Osteoblast (primary cell): ENCODE measurements at places on chromosomes 13 and 19. TPM values are rescaled to one million over a fixed set of nuclear protein-coding genes. Genes with fewer than 3 reads are reported as not detected.
A peak's percentile ranks its signal among the peaks of the same experiment; 100 is the strongest.

DNA sequence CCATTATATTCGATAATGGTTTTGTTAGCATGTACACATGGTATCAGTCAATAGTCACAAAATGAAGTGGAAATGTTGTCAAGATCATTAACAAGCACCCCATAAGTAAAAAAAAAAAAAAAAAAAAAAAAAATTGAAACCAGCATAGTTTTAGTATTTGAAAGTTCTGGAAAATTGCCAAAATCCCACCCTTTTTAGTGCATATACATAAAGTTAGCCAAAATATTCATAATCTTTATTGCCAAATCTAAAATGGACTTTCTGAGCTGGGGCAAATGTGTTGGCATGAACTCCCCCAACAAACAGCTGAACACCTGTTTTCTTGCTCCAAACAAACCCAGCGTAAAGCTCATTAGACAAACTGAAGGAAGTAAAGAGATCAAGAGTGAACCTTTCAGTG is 73.9 kb downstream of the MZT1 start:
- DNase-seq, result no peak

DNA sequence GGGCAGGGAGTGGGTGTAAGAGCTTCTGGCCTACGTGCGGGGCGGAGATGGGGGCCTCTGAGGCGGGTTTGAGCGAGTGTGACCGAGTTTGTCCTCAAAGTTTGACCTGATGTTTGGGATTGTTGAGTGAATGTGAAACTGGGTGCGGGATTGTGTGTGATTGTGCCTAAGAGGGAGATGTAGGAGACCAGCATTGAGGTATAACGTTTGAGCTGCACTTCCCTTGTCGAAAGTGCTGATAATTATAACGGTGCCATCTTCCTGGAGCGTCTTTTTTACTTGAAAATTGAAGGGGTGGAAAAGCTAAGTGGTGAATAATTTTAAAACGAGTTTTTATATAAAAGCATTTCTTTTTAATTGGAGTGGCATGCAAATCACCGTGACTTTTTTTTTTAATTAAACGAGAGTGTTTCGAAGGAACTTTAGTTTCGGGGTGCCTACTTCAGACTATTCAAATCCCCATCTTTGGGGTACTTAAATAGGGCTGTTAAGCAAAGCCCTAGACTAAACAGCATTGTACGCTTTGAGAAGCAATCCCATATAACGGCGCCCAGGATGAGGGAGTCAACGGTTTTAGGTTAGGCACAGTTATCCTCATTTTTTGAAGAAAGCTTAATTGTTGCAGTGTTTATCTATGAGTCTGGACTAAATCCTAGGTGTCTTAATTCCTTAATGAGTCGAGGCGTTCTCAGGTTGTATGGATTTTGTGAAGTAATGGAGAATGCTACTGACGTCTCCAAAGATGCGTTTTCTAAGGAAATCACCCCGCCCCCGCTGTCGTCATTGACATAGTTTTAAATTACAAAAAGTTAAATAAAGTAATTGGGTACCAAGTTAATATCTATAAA is 594 bp downstream of the ZNF146 start:
- DNase-seq, result peak; percentile 27

Gene C19orf47
- 3.6 and 7.7 TPM in 2 replicates for total RNA-seq

Gene ISOC2
- 55.4 and 65.1 TPM in 2 replicates for total RNA-seq

Gene CEACAM20
- not detected in 2 replicates for total RNA-seq

- no peak for DNase-seq
Measured at GRCh38 chr19:35461060-35461459, 13.0 kb downstream of the FFAR2 start.

Gene FRY
- 8.3 and 12.3 TPM in 2 replicates for total RNA-seq

DNA sequence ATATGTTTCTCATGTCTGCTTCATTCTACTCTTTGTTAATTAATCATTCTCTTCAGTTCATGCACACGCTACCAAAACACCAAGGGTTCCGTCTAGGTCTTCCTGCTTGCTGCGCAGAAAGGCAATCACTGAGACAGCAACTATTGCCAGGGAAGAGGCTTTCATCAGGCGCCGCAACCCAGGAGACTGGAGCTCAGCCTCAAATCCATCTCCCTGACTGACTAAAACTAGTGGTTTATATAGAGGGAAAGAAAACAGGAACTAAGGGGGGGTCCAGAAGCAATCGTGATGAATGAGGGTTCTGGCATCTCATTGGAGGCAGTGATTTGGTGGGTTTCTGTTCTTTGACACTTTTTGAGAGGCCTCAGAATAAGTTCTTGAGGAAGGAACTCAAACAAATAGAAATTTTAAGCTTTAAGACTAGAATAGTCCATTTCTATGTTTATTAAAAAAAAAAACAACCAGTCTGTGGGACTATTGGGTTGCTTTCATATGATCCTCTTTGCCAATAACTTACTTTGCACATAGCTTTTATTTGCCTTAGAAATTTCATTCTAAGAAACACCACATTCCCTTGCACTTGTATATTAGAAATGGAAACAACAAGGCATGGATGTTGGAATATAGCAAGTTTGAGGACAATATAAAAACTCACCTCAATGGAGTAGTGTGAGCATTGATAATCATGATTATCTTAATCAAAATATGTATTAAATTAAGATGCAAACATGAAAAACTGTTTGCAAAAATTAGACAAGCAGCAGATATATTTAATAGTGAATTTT is 691.2 kb upstream of the GPC6 start:
- DNase-seq, result no peak

- peak; percentile 83 for DNase-seq
Measured at GRCh38 chr19:35136977-35137702, 1.5 kb upstream of the FXYD1 start.

DNA sequence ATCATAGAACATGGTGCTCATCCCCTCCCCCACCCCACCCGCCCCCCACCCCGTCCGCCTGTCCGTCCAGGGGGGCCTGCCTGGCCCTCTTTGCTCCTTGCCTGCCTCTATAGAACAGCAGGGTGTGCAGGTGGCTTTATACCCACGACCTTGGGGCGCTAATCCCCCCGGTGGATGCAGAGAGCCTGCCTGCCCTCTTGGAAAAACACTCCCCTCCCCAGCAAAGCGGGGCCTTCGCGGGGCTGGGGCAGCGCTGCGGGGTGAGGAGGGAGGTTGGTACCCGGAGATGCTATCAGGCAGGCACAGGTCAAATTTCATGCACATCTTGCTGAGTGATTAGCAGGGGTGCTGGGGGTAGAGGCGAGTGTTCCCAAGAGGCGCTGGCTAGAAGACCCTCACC is 21.9 kb downstream of the RFX1 start:
- DNase-seq, result peak; percentile 76

DNA sequence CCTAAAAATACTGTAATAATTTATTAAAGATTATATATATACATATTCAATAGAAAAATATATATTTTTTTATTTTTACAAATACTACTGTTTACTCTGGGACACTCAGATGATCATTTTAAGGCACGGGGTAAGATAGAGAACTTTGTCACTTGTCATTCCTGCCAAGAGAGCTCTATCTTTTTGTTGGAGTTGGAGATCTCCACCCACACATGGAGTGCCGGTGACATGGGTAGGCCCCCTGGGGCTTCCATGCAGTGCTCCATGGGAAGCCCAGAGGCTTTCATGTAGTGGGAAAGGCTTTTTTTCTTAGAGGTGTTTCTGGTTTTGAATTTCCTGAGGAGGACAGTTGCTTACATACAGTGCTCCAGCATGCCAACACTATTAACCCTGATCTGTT is 81.4 kb downstream of the LMO7 start:
- no peak for DNase-seq

- no peak for DNase-seq
Measured at GRCh38 chr13:104875038-104875754, 1660.3 kb downstream of the EFNB2 start.

GRCh38 chr13:52405767-52406494 is at the start of gene THSD1:
Gene THSD1 (minus strand): TSS chr13:52406172. CDS start chr13:52402600, 3,572 bp downstream.
- peak; percentile 94 for DNase-seq

GRCh38 chr13:100525453-100526317 is 62.9 kb downstream of the GGACT start:
- peak; percentile 73 for DNase-seq

GRCh38 chr19:17893766-17894165 is 22.0 kb downstream of the SLC5A5 start:
- DNase-seq, result peak; percentile 60

Gene VMAC
- total RNA-seq, result 12.3 and 12.7 TPM in 2 replicates

Gene MCEMP1
- not detected in 2 replicates for total RNA-seq

GRCh38 chr19:3636506-3636905 is 9.9 kb upstream of the CACTIN start:
- no peak for DNase-seq

DNA sequence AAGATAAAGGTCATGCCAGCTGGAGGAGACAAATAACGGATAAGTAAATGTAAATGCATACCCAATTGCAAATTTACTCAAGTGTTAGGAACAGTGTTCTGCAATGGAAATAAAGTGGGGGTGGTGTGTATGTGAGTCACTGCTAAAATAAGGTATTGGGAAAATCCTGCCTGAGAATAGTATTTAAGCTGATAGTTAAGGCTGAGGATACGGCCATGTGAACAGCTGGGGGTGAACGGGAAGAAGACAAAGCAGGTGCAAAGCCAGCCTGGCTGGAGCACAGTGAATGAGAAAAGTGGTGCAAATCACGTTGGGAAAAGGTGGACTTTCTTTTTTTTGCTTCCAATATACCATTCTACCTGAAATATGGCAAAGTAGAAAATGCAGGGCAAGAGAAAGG is 242.4 kb upstream of the SLC10A2 start:
- DNase-seq, result no peak

DNA sequence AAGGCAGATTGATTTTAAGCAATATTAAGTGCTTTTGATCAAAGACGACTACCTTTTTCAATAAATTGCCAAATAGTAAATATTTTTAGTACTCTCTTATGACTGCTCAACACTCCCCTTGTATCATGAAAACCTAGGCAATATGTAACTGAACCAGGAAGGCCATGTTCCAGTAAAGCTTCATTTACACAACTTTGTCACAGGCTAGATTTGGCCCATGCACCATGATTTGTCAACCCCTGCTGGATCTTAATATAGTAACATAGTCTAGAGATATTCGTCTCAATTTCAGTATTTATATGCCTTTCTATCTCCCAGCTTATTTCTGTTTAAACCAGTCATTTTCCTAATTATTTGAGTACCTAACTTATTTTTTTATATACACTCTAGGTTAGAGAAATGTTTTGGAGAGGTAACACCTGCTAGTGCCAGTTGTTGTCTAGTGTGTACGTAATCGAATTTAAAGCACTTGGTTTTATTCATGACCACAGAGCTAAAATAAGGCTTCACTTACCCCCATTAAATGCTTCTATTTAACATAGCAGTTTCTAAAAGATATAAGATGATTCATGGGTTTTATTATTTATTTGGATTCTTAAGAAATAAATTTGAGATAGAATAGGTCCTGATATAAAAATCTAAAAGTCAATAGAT is 21.0 kb downstream of the TPP2 start:
- DNase-seq, result no peak

DNA sequence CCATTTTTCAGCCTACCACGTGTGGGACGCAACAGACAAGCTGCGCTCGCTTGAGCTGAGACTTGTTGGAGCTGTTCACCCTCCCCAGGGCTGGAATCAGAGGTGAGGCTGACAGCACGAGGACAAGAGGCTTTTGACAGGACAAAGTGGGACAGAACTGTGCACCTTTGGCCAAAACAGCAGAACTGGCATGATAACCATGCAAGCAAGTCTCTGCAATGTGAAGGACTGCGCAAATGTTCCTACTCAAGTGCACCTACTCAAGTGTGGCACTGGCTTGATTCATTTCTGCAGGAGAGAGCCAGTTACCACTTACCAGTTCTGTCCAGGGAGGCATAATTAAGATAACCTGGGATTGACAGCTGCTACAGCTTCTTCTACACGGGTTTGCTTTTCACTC is 62.2 kb upstream of the TM9SF2 start:
- no peak for DNase-seq

GRCh38 chr19:47340477-47341208 is 8.5 kb upstream of the DHX34 start:
- DNase-seq, result no peak

Gene STK24
- 82.2 and 83.4 TPM in 2 replicates for total RNA-seq

Gene SELENOW
- 76.7 and 78.4 TPM in 2 replicates for total RNA-seq

- DNase-seq, result peak; percentile 96
Measured at GRCh38 chr19:42253245-42254088, 1.5 kb downstream of the ERF start.

Gene TMPRSS9
- 0.29 and 1.1 TPM in 2 replicates for total RNA-seq

DNA sequence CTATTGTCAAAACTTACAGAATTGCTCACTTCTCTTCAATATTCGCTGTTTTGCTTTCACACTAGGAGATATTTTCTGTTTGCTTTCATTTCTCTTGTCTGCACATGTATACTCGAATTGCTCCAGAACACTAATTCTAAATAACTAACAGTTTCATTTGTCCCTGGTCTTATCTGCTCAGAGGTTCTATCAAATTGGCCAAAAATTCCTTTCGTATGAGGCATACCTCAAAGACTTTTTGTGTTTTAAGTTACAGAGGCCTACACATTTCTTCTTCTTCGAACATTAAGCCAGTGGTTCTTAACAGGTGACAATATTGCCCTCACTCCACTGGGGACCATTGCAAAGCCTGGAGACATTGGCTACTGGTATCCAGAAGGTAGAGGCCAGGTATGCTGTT is 1314.6 kb downstream of the EFNB2 start:
- DNase-seq, result no peak

DNA sequence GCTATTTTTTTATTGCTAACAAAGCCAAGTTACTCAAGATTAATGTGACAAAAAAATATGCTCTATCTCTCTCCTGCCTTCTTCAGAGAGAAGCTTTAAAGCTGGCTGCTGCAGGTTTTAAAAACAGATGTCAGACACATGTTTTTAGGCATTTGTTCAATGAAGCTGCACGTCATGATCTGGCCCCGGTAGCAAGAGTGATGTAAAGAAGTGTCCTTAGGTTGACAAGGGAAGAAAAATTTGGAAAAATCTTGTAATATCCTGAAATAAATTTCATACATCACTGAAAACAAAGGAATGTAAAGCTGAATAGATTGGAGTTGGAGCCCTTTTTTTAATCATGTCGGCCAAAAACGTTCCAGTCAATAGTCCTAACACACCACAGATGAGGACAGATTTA is 531.4 kb upstream of the NBEA start:
- DNase-seq, result no peak

Gene TMEM259
- 74.0 and 84.0 TPM in 2 replicates for total RNA-seq

GRCh38 chr13:26919311-26919710 is 158.7 kb upstream of the GPR12 start:
- DNase-seq, result no peak

DNA sequence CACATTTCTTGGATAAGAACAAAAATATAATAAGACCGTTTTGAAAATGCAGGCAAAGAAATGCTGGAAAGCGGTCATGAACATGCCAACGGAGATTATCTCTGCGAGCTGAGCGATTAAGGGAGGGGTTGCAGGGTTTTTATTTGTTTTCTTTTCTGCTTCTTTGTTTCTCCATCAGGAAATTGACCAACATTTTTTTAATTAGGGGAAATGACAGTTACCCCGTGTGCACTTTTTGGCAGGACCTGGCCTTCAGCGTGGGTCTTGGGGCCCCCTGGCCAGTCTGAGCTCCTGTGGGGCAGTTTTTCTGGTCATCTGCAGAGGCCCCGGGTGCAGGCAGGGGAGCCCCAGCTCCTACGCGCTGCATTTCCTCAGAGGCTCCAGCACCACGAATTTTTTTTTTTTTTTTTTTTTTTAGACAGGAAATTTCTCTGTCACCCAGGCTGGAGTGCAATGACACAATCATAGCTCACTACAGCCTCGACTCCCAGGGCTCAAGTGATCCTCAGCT is 31.3 kb upstream of the HOMER3 start:
- peak; percentile 14 for DNase-seq
